Activated T-cell treated with anti-CD3 and anti-CD28 coated beads for 4 hours (primary cell): ENCODE measurements at places on chromosomes 1 and 21.

GRCh38 chr21:42486531-42486930, 9.5 kb downstream of the RSPH1 start:
- no peak for DNase-seq

DNA sequence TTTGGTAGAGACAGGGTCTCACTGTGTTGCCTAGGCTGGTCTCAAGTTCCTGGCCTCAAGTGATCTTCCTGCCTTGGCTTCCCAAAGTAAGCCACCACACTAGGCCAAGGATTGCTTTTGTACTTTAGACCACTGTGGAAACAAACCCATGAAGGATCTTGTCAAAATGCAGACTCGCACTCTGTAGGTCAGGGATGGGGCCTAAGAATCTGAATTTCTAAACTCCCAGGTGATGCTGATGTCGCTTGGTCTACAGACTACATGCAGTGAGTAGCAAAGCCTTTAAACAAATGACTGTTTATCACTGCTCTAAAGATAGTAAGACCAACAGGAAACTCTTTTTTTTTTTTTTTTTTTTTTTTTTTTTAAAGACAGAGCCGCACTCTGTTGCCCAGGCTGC, 54.1 kb upstream of the MUTYH start:
- DNase-seq = no peak

GRCh38 chr1:1510912-1511532, 940 bp upstream of the ATAD3A start:
- DNase-seq = no peak

GRCh38 chr1:19202396-19202795, 7.7 kb downstream of the UBR4 start:
- no peak for DNase-seq

DNA sequence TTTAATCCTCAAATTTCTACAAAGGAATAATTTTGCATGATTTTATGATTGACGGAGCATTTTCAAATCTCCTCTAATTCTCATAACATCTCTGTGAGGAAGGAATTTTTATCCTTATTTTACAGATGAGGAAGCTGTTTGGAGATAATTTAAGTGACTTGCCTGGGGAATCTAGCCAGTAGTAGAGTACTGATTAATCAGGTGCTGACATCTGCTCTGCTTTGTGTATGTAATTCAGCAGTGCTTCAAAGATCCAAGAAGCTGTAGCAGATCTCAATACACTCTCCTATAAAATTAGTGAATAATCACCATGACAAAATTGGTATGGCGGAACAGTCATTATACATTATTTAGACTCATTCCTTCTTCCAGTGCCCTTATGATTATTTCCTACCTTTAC, 46.0 kb downstream of the DPH5 start:
- DNase-seq = no peak

DNA sequence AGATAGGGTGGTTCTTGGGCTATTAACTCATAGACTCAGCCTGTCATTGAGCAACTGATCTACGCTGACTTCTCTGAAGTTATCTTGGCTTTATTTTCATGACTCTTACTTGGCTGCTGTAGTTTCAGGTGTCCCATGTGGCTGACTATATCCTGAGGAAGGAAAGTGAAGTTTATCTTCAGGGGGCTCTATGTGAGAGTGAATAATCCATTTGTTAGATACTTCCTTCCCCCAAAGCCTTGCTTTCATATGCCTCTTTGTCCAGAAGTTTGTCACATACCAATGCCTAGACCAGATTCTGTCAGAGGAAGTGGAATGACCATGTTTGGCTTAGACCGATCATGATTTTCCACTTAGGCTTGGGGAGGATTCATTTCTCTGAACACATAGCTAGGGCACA, 27.9 kb upstream of the C1orf87 start:
- no peak for DNase-seq
